8988T (cell line): ENCODE measurements at places on chromosomes 6 and 20.

DNA sequence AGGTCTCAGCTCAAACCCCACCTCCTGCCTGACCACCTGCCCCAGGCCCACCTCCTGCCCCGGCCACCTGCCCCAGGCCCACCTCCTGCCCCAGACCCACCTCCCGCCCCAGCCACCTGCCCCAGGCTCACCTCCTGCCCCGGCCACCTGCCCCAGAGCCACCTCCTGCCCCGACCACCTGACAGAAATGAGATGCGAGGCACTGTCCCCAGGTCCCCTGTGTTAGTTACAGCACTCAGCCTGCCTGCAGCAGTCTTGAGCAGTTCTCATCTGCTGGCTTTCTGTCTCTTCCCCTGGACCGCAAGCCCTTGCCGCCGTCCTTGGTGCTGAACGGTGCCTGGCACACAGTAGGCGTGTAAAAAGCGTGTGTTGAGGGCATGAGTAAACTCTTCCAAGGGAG lies 79.5 kb downstream of the CDH4 start:
- no peak for DNase-seq

- DNase-seq = no peak
These were observed 40.8 kb downstream of the CCDC170 start for GRCh38 chr6:151534576-151534975.

- no peak for DNase-seq
These were observed 39.1 kb downstream of the NRN1 start for GRCh38 chr6:5967594-5967993.

GRCh38 chr6:73088138-73088813 lies 137.0 kb downstream of the KHDC1L start:
- DNase-seq = no peak

GRCh38 chr6:41877051-41877680 lies 18.0 kb downstream of the USP49 start:
- DNase-seq = no peak

DNA sequence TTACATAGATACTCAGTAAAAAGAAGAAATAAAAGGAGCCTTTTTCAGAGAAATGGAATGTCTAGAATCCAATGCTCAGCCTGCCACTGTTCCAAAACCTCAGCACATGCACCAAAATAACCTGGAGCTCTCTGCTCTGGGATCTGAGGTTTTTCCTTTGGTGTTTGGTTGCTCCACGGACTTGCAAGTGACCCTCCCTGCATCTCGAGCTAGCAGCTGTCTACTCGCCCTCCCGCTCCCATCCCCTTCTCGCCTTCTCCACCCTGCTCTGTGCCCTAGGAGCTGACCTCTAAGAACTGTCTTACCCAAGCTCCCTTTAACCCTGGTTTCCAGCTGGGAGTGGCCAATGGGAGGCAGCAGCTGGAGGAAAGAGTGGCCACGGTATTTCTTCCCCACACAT lies 35.1 kb upstream of the FAM210B start:
- DNase-seq = no peak

DNA sequence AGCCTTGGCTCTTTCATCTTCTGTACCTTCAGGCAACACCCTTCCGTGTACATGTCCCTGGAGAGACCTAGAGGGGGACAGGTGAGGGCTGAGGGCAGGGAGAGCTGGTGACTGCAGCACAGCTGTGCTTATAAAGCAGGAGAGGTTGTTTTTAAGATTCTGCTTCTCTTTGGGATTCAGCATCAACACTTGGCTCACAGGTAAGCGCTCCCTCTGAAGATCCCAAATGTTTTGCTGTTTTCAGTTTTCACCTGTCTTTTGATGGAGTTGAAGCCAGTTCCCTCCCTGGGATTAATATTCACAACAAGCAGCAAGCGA lies 19.4 kb upstream of the TRAF3IP2 start:
- no peak for DNase-seq

GRCh38 chr6:99362678-99363268 lies 13.3 kb upstream of the FAXC start:
- DNase-seq = no peak

DNA sequence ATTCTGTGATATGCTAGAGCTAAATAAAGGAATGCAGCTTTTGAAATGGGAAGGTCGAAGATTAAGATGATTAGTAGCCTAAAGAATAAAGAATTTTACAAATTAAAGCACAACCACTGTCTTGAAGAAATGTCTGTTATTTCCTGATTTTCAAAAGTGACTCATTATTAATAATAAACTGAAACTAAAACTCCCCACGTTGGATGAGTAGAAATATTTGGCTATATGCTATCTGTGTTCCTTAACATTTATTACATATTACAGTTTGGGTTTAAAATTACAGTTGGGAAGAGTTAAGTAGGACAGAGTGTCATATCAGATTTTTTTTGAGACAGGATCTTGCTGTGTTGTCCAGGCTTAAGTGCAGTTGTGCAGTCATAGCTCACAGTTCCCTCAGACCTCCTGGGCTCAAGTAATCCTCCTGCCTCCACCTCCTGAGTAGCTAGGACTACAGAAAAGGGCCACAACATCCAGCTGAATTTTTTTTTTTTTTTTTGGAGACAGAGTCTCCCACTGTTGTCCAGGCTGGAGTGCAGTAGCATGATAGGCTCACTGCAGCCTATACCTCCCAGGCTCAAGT lies 47.1 kb downstream of the AKIRIN2 start:
- DNase-seq = no peak

DNA sequence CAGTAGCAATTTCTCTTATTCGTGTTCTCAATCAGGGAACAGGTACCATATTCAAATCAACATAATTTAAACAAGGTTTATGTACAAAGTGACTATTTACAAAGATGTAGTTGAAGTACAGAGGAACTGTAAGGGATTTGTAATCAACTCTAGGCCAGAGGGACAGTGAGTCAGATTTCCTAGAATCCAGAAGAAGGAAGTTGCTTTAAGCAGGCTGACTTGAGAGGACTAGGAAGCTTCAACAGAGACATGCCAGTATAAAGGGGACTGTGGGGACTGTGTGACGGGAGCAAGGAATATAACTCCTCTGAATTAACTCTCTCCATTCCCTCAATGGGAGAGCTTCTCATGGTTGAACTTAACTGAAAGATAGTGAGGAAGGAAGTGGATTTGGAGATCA lies 427.4 kb upstream of the JAG1 start:
- DNase-seq = no peak

DNA sequence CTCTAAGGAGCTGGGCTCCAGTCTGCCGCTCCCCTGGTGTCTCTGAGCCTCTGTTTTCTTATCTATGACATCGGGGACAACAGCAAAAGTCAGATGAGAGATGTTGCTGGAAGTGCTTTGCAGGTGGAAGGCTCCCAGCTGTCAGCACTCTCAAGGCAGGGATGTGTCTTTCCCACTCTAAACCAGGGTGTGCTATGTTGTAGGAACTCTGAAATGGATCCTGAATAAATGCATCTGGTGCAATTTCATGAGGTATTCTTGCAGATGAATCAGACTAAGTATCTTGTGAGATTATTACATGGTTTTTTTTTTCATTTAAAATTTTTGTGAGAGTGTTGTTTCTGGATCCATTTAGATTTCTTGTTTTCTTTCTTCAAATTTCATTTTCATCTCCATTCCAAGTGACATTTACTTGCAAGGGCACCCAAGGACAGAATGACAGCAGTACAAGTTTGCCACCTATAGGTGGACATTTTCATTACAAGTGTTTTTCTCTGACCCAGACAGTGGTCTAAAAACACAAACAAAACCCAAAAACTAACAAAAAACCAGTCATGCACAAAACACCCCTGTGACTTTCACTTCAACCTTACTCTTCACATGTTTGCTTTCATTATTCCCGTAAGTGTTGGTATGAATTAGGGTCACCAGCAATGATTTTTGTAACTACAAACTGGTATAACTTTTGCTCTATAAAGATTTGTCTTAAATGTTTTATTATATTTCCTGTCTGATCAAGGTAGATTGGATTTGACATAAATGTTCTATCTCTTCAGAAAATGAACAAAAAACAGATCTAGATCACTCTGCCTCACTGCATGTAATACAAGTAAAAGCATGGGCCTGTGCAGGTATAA lies 14.7 kb upstream of the SIM1 start:
- no peak for DNase-seq

GRCh38 chr6:14670806-14671205 lies 553.2 kb downstream of the CD83 start:
- no peak for DNase-seq

- no peak for DNase-seq
These were observed 738.6 kb upstream of the ADGRB3 start for GRCh38 chr6:67896476-67896875.

GRCh38 chr6:84340422-84340821 lies 113.0 kb upstream of the CEP162 start:
- no peak for DNase-seq
